SW 1271 (cell line): ENCODE measurements at places on chromosomes 4 and X.

DNA sequence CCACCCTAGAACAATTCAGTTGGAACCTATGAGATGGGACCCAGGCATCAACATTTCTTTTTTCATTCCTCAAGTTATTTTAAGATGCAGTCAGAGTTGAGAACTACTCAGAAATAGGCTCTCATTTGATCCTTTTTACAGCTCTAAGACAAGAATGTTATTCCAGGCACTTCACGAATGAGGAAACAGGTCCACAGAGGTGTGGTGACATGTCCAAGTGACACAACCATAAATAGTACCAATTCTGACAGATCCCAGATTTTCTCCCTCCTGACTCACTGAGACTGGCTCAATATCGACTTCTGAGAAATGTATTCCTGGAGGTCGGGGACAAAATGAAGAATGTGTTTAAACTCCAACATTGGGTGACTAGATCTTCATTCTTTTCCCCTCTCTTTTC lies 11.1 kb downstream of the TCEANC start:
- no peak for DNase-seq

- DNase-seq = no peak
Measured at GRCh38 chr4:110195561-110196205, 2.7 kb downstream of the ELOVL6 start.

DNA sequence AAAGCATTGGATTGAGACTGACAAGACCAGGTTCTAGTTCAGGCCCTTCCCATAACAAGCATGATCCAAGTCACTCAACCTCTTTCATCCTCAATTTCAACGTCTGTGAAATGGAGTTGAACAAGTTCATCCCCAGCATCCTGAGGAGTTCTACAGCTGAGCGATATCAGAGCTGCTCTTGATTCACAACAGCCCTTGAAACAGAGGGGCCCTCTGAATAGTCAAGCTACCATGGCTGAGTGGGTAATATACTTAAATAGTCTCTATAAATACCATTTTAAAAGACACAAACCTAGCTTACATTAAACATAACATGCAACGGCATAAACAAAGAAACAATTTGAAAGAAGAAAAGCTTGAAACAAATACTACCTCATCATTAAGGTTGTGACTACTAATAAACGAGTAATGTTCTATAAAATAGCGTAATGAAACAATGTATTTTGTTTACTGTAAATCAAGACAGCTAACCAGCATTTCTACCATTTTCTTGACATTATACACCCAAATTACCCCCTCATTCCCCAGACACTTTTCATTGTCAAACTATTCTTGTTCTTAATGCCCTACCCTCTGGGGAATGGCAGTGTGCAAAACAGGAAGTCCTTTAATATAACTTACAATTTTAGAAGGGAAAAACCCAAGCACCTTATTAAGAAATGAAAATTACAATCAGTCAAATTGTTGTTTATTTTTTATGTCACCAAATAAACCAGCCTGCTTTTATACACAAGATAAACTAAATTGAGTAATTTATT lies 202.3 kb downstream of the PARM1 start:
- no peak for DNase-seq

DNA sequence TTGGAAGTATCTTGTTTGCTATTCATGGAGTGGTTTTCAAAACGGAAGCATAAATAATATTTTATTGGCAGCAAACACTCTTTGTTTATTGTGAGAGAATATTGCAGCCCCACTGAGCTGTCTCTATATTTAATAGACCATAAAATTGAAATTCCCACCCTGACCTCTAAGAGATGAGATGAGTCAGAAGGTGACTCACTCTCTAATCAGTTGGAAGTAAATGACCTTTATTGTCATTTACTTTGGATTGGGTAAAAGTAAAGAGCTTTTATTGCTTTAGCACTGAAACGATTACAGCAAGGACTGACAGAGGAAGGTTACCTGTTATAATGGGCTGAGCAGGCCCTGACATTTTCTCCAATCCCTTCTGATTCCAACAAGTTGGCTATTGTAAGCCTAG lies 55.0 kb downstream of the SYTL5 start:
- peak; percentile 13 for DNase-seq

DNA sequence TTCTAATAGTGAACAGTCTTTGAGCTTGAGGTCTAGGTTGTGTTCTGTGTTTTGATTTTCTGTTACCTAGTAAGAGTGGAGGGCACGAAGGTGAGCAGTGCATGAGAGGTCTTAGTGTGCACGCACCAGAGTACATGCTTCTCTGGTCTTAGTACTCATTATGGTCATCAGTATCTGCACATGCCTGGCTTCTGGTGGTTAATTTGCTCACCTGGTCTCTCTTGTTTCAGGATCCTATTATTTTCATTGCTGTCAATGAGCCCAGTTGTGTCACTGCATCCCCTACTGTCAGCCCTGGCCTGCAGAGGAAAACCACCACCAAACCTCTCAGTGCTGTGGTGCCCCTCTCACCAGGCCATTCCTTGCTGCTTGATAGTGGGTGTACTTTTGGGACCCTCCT lies 54.8 kb downstream of the NSUN7 start:
- DNase-seq = no peak

DNA sequence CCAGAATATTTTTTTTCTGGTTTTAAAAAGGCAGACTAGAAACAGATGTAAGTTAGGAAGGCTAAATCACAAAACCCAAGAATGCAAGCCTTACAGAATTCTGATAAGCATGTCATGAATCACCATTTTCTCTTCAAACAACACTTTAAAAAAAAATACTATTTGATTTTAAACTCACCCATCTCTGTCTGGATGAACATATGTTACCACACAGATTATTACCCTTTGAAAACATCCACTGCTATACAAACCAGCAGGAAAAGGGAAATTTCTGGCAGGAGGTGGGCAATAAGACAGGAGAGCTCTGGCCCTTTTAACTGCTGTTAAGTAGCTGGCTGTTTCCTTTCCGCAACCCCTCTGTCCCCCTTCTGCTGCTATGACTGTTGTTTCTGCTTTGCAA lies 317.7 kb upstream of the NOCT start:
- DNase-seq = no peak

DNA sequence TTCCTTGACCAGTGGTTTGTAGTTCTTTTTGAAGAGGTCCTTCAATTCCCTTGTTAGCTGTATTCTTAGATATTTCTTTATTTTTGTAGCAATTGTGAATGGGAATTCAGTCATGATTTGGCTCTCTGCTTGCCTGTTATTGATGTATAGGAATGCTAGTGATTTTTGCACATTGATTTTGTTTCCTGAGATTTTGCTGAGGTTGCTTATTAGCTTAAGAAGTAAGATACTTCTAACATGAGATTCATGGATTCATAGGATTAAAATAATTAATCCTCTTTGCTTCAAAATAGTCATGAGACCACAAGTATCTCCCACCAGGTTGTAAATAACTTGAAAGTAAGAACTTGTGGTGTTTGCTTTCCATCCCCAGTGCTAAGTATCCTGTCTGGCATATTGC lies 308.9 kb downstream of the DTHD1 start:
- DNase-seq = no peak

DNA sequence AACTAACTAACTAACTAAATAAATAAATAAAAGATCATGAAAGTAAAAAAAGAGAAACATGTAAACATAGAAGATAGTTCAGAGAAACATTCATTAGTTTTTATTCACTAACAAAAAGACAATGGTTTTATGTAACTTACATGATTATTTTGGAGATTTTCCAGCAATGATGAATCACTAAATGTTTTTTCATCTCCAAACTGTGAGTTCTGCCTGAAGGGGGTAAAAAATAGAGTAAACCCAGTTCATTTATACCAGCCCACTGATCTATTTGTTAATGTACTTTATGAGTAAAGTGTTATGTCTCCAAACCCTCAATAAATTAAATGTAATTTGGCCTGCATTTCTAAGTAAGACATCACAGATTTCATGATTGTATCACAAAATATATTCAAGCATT lies 101.1 kb downstream of the ATP8A1 start:
- DNase-seq = no peak

GRCh38 chr4:57854748-57855147 lies 744.6 kb upstream of the IGFBP7 start:
- no peak for DNase-seq

DNA sequence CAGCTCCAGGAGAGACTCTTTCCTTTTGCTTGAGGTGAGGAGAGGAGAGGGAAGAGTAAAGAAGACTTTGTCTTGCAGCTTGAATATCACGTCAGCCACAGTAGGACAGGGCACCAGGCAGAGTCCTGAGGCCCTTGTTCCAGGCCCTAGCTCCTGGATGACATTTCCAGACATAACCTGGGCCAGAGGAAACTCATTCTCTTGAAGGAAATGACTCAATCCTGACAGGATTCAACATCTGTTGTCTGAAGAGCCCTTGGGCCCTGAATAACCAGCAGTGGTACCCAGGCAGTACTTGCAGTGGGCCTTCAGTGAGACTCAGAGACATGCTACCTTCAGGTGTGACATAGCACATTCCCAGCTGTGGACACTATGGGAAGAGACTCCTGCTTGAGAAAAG lies 62.8 kb downstream of the FGF16 start:
- DNase-seq = no peak

- DNase-seq = no peak
Measured at GRCh38 chr4:180106997-180107396, 2136.2 kb upstream of the TENM3 start.

- DNase-seq = no peak
Measured at GRCh38 chr4:88940506-88940905, 116.5 kb downstream of the FAM13A start.

- no peak for DNase-seq
Measured at GRCh38 chr4:129972257-129972656, 876.3 kb downstream of the C4orf33 start.

DNA sequence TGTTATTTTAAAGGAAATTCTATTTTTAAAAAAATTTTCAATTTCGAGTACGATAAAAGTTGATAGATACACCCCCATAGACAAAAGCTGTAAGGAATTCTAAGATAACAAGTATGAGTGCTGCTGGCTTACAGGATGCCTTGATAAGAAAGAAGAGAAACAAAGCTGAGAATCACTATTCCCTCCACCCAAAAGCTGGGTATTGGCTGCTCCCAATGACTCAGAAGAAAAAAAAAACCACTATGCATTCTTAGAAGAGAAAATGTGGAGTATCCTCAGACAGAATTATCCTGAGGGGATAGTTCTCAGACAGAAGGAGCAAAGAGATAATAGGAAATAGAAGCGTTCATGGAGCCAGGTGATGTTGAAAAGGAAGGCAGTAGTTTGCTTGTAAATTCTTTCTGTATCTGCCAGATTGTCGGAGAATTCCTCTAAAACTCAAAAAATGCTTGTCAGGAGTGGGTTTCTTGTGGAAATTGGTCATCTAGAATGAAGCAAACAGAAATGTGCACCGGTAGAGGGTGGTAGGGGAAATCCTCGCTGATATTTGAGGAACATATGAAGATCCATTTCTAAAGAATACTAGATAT lies 217.5 kb upstream of the ADAMTS3 start:
- no peak for DNase-seq

GRCh38 chr4:87965501-87965975 lies 10.0 kb upstream of the SPP1 start:
- DNase-seq = no peak

- no peak for DNase-seq
Measured at GRCh38 chr4:47031751-47032404, 511 bp downstream of the GABRB1 start.

DNA sequence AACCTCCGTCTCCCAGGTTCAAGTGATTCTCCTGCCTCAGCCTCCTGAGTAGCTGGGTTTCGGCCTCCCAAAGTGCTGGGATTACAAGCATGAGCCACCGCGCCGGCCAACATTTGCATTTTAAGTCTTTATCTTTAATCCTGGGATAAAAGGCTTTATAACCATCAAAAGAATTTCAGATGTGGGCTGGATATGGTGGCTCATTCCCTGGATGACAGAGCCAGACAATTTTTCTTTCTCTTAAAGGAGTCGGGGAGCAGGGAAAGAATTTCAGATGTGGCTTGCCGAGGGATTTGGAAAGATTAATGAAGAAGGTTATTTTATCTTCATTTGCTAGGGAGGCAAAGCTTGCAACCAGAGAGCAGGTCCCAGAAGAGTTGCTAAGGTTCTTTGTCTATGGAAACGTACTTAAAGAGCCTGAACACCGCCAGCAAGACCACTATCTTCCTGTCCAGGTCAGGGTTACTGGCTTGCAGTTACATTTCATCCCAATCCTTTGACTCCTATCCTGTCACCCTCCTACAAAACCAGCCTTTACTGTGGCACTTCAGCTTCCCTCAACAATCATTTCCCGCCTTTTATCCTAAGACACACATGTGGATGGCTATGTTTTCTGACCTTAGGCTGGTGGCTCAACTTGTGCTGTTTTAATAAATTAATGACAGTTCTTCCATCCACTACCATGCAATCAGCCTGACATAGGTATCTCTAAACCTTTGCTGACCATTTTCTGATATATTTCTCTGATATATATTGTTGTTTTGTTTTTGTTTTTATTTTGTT lies 3.9 kb upstream of the KLHL8 start:
- DNase-seq = no peak

GRCh38 chr4:38190717-38191178 lies 230.6 kb downstream of the PTTG2 start:
- no peak for DNase-seq

DNA sequence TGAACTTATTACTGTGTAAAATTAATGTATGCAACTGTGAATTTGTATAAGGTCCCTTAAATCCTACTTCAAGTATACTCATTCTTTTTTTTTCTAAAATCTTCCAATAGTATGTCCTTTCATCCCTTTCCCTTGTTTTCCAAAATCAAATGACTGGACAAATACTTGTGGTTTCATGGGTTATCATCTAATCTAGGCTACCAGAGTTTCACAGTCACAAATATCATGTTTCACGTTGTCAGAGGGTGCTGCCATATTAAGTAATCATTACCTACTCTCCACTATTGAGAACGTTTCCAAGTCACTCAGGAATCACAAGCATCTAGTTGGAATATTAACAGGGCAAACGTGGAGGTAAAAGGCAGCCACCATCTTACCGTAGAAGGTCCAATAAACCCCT lies 1235.0 kb upstream of the TENM3 start:
- DNase-seq = no peak

GRCh38 chrX:16593801-16594200 lies 56.2 kb upstream of the S100G start:
- no peak for DNase-seq

DNA sequence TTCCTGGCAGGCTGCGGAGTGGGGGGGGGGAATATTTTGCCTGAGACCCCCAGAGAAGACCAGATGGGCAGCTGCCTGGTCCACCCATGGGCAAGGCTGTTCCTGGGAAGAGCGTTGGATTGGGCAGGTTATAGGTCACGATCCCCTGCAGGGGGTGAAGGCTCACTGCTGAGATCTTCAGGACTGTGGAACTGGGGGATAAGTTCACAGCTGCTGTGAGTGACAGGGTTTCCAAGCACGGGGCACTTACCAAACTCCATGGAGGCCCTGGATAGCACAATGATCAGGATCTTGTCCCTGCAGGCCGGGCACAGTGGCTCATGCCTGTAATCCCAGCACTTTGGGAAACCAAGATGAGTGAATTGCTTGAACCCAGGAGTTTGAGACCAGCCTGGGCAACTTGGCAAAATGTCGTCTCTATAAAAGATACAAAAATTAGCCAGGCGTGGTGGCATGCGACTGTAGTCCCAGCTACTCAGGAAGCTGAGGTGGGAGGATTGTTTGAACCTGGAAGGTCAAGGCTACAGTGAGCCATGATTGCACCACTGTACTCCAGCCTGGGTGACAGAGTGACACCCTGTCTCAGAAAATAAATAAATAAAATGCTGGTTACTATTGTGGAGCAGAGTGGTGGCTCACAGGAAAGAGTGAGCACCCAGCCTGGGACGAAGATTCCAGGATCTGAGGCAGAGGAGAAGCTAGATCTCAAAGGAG lies 68.0 kb upstream of the HELT start:
- no peak for DNase-seq

- no peak for DNase-seq
Measured at GRCh38 chr4:184693056-184693455, 40.8 kb downstream of the CENPU start.
